ENCODE measurements at places on chromosomes 7 and 10. TPM values are rescaled to one million over a fixed set of nuclear protein-coding genes. Genes with fewer than 3 reads are reported as not detected.

PLCE1 gene
- total RNA-seq: 0.05 TPM

LIPM gene
- not detected for total RNA-seq

TMEM236 gene
- 0.02 TPM for total RNA-seq

PPP1R17 gene
- total RNA-seq: not detected

All from T-helper 1 cell treated with Interleukin-12 subunit alpha and Interleukin-12 subunit beta and Interleukin-4 antibody, amounts not matched to agents 30 ng/mL and 1 ng/mL, for 36 hours (primary cell).